Hematopoietic multipotent progenitor cell treated with erythropoietin and hydrocortisone succinate and interleukin-3 and kit ligand, for 8 days (in vitro differentiated cells): ENCODE measurements at places on chromosomes 7 and 10.
A peak's percentile ranks its signal among the peaks of the same experiment; 100 is the strongest.

DNA sequence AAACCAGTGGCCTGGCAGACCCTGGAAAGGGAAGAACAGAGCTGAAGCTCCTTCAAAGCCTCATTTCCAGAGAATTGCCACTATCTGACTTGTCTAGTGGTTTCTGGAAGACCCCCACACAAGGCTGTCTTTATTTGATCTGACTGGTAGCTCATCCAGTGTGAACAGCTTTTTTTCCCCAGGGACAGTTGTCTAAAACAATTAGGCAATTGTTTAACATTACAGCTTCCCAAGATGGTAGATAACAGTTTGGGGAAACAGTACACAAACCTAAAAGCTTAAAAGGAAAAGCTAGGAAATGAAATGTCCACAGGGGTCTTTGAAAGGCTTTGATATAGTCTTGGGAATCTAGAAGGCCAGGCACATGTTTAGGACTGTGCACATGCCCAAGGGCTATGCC is 203.4 kb upstream of the CTBP2 start:
- no peak for DNase-seq

DNA sequence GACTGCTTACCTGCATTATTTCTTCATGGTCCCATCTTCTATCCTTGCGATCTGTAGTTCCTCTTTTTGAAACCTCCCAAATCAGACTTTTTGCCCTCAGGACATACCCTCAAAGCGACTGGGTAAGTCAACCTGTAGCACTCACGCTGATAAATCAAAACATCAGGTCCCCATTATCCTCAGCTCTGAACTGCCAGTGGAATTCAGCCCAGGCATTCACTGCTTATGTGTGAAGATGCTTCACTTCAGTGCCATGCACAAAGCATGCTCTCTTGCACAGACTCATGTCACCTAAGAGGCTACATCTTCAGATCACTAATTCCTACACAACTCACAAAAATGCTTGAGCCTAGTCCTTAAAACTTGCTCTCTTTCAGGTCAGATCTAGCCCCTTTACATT is 283.6 kb upstream of the KLF6 start:
- DNase-seq, result no peak

- no peak for DNase-seq
Measured at GRCh38 chr7:19999681-20000080, 217.5 kb downstream of the MACC1 start.

DNA sequence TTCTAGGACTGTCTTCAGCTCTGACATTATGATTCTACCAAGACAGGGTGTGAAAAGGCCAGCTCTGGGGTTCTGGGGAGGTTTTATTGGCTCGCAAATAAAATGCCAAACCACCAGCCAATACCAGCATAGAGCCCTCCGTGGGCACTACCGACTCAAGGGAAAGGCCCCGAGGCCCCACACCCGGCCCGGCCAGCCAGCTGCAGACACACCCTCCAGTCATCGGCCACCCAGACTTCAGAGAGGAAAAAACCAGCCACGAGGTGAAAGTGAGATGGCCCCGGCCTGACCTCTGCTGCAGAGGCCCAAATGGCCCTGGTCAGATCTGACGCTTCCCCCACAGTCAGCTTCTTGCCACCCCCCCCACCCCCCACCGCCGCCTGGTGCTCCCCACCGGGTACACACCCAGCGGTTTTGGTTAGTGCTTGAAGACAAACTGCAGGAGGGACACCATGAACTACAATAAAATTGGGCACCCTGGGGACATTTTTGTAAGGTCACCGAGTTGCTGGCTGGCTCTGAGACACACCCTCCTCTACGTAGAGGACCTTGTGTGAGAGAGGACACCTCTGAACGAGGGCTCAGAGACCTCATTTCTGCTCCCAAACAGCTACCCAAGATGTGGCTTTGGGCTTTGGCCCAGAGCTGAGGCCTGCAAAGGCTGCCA is 79.9 kb downstream of the PRKAG2 start:
- no peak for DNase-seq

- DNase-seq, result no peak
Measured at GRCh38 chr10:7846591-7846990, 28.3 kb downstream of the TAF3 start.

- no peak for DNase-seq
Measured at GRCh38 chr10:121880895-121881294, 46.9 kb downstream of the ATE1 start.

DNA sequence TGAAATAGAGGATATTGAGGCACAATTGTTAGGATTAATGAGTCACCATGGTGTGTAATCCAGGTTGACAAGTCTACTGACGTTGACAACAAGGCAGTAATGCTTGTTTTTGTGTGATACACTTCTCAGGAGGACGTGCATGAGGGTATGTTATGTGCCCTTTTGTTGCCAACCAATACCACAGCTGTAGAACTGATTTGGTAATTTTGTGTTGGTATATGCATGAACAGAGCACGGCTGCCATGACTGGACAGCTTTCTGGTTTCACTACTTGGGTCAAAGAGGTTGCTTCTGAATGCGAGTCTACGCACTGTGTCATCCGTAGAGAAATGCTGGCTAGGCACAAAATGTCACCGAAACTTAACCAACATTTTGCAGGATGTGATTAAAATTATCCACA is 32.9 kb downstream of the PHTF2 start:
- no peak for DNase-seq

DNA sequence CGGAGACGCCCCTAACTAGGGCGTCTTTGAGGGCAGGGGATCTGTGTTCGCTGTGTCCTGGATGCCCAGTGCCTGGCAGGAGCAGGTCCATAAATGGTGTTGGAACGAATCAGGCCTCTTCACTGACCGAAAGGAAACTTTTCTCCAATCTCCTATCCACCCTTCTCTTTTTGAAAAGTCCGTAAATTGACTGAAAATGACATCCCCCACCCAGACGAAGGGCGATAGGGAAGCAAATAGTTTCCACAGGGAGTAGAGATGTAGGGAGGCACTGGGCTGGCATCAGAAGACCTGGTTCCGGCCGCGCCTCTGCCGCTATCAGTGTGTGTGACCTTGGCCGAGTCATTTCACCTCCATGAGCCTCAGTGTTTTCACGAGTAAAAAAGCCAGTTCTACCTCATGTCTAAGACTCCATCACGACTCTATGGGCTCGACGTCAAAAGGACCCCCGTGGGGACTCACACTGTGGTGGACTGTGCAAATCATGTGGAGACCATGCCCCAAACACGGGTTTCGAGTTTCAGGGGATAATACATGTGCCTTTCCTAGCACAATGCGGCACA is 497 bp upstream of the RAB11FIP2 start:
- DNase-seq, result no peak

DNA sequence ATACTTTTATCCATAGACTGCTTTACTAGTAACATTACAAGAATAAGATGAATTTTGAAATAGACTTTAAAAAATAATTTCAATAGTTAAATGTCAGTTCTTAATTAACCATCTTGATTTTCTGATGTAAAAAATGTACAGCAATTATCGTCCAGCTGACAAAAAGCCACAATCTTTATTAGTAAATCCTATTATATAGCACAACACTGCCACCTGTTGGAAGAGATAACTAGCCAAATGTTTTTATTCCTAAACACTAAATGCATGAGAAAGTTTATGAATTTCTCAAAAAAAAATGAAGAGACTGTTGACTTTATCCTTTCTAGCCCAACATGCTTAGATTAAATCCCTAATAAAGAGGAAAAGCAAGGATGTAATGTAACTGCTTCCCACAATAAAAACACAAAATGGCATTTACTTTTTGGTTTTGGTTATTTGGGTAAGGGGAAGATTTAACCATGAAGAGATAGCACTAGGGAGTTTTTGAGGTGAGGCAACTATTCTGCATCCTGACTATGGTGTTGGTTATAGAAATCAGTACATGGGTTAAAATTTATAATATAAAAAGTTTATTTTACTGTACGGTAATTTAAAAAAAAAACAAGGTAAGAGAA is 8.0 kb downstream of the COA1 start:
- DNase-seq, result peak; percentile 82

DNA sequence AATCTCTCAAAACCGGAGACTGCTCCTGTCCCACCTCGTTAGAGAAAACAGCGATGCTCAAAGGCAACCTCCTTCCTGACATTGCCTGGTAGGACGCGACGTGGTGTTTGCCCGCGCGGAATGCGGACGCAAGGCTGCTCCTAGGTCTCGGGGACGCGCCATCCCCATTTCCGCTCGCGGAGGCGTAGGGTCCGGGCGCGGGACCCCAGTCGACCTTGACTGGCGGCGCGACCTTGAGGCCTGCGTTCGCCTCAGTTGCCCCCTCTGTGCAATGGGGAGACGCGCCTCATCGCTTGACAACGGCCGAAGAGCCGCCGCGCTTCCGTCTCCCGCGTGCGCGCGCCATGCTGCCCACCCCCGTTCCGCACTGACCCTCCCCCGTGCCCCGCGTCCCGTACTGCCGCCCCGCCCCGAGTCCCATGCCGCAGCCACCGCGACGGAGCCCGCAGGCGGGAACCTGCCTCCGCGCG is 412 bp upstream of the PPIA start:
- DNase-seq, result peak; percentile 72

GRCh38 chr10:94673614-94674321 is 9.8 kb upstream of the CYP2C18 start:
- no peak for DNase-seq

DNA sequence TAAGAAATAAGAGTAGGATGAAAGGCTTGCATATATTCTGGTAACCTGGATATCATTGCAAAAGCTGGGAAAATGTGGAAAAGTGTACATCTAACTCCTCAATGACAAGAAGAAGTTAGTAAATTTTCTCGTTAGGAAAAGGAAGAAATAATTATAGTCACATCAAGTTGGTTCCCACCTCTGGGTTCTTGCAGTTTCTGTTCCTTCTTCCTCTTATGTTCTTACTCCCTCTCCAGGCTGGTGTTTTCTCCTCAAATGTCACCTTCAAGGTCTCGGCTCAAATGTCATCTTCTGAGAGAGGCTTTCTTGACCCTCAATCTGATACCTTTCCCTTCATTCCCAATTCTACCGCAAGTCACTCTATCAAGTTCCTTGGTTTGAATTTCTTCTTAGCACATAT is 64.4 kb downstream of the ENTPD1 start:
- no peak for DNase-seq

GRCh38 chr7:107076781-107077698 is 32.5 kb downstream of the PRKAR2B start:
- no peak for DNase-seq

GRCh38 chr10:77732213-77733003 is 94.8 kb upstream of the KCNMA1 start:
- DNase-seq, result no peak

GRCh38 chr10:95783741-95784140 is 27.8 kb downstream of the ENTPD1 start:
- DNase-seq, result no peak

DNA sequence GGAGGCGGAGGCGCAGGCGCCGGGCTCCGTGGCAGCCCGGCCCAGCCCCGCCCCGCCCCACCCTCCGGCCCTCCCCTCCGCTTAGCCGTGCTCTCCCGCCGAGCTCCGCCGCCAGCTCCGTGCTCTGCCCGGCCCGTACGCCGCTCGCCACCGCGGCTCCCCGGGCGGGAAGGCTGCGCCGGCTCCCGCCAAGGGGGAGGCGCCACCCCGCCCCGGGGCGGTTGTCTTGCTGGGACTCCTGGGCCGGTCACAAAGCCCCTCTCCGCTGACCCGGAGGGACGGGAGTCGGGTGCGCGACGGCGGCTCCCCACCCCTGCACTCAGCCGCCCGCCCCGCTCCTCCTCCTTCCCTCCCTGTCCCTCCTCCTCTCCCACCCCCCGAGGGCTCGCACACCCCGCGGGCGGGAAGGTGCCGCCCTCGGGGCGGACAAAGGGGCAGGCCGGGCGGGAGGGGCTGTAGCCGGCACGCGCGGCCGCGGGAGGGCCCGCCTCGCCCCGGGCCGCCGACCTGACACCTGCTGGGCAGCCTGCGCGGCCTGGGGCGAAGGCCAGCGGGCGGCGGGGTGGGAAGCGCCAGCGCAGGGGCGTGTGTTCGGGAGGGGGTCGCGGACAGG is 11.5 kb upstream of the SP8 start:
- DNase-seq, result peak; percentile 34

DNA sequence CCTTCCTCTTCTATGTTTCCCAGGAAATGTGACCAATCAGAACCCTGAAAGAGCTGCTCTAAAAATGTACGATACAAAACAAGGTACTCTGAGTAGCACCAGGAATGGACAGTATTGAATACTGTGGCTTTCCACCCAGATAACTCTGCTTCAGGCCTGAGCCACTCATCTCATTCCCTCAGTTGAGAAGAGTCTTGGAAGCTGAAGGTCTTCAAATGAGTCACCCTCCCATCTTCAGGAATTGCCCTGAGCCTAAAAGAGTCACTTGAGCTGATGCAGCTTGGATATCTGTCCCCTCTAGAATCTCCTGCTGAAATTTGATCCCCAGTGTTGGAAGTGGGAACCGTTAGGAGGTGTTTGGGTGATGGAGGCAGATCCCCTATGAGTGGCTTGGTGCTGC is 210.4 kb downstream of the DGKI start:
- no peak for DNase-seq

DNA sequence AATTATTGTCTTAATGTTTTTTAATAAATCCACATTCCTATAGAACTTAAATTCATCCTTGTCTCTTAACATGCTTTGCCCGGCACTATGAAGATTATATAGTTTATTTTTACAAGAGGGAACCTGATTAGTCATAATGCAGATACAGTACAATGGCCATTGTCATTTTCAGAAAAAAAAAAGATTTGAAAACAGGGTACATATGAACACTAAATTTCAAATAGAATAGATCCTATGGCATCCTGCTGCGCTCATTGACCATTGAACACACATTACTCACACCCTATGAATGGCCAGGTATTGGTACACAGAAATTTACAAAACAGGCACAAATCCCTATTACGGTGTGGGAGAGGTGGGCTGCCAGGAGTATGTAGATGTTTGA is 2.0 kb upstream of the KLF6 start:
- DNase-seq, result no peak

DNA sequence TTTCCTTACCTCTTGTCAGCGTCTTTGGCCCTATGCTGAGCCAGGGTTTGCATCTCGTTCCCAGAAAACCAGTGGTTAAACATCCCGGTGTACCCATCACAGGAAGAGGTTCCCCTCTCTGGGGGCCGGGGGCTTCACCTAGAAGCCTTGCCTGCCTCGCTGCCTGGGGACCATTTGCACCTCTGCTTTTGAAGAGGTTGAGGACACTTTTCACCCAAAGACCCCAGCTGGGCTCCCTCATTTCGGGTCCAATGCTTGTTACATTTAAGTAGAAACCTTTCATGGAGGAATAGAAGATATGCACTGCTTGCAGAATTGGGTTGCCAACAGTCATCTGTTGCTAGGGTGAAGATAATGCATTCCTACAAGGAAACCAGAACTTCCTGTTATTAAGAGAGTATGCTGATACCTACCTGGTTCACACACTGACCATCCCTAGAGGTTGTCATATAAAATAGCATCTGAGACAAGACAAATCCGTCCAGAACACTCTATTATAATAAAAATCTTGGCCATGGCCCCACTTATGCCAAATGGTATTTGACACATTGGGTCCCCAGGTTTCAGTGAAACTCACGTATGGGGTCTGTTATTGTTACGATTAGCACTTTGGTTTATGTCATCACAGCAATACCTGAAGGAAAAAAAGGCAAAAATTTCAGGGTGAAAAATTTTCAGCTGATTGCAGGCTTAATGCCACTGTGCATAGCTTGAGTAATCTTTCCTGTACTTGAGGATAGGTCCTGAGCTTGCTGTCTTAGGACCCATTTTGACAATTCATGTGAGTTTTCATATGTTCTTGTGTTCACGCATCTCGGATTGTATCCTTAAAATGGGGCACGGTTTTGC is 917 bp downstream of the ZNF365 start:
- DNase-seq, result no peak
